ENCODE measurements at places on chromosomes 6 and 20.

GRCh38 chr6:139635401-139636130, 261.1 kb upstream of the CITED2 start:
- DNase-seq: no peak

DNA sequence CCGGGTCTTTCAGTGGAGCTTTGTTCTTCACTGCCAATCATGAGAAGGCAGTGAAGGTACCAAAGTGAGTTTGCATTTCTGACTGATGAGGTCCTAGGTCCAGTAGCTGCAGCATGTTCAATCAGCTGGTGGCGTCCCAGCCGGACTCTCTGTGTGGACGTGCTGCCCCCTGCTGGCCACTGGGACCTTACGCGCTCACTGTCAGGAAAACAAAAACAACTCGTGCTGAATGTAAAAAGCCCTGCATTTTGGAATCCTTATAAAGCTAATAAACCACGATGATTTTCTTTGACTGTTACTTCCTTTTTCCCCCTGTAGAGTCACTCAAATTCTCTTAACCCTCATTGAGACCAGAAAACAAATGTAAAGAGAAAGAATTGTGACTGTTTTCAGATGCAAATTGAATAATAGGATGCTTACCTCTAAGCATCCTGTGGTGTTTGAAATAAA, 4.9 kb upstream of the CD24 start:
- peak; percentile 10 for DNase-seq

GRCh38 chr6:33901822-33902456, 98.1 kb upstream of the MLN start:
- no peak for DNase-seq

- DNase-seq: no peak
Measured at GRCh38 chr6:28269492-28269891, 2.5 kb downstream of the ZSCAN26 start.

DNA sequence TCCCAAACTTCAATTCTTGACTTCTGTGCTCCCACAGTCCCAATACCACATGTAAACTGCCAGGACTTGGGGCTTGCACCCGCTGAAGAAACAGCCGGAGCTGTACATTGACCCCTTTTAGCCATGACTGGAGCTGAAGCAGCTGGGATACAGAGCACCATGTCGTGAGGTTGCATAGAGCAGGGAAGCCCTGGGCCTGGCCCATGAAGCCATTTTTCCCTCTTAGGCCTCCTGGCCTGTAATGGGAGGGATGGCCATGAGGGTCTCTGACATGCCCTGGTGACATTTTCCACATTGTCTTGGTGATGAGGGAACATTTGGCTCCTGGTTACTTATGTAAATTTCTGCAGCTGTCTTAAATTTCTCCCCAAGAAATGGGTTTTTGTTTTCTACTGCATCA, 9.8 kb downstream of the RHAG start:
- DNase-seq: no peak

DNA sequence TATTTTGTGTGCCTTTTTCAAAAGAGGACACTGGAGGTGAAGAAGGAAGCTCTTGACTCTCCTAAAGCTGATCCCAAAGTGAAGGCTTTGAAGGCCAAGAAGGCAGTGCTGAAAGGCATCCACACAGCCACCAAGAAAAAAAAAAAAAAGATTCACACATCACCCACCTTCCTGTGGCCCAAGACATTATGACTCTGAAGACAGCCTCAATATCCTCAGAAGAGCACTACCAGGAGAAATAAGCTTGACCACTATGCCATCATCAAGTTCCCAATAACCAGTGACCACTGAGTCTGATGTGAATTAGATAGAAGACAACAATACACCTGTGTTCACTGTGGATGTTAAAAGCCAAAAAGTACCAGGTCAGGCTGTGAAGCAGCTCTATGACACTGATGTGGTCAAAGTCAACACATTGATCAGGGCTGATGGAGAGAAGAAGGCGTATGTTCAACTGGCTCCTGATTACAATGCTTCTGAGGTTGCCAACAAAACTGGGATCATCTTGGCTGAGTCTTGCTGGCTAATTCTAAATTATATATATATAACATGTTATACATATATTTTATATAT, 59.4 kb downstream of the PLCG1 start:
- DNase-seq: no peak
